NCI-H1417 treated with DMSO at 0.1 percent for 48 hours (cell line): ENCODE measurements at places on chromosomes 7 and 10.

DNA sequence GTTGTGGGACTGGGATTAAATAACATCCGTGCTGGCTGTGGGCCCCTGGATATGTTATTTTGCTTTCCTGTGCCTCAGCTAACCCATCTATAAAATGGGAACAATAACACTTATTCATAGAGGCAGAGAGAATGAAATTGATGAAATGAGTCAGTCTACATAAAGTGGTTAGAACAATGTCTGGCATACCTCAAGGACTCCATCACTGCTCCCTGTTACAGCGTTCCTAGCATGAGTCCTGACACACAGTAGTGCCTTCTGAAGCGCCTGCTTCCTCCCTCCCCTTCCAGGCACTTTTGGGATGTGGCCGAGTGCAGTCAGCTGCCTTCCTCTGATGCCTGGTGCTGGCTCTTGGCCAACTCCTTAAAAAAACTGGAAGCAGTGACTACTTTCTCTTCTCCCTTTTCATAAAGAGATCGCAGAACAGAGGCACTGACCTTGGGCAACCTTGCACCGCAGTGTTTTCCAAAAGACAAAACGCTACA is 108.4 kb upstream of the ZMIZ1 start:
- DNase-seq = no peak

GRCh38 chr10:60423920-60424319 is 34.2 kb upstream of the ANK3 start:
- DNase-seq = no peak

DNA sequence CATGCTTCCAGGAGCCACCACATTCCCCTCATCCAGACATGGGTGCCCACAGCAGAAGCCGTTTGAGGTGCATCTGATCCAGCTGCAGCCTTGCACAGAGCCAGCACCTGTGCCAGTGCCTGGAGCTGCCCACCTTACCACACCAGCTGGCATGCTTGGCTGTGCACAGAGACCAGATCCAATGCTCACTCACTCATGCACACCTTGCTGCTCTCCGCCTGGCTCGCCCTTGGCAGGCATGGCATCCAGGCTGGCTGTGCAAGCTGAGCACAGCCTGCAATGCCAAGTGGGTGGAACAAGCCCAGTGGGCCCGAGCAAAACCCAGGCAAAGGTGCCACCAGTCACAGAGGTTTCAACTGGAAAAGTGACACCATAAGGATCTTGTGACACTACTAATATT is 66.9 kb upstream of the SEMA3A start:
- no peak for DNase-seq

GRCh38 chr7:80218723-80219122 is 84.1 kb downstream of the GNAI1 start:
- no peak for DNase-seq

GRCh38 chr10:77458986-77459590 is 178.5 kb downstream of the KCNMA1 start:
- DNase-seq = no peak

DNA sequence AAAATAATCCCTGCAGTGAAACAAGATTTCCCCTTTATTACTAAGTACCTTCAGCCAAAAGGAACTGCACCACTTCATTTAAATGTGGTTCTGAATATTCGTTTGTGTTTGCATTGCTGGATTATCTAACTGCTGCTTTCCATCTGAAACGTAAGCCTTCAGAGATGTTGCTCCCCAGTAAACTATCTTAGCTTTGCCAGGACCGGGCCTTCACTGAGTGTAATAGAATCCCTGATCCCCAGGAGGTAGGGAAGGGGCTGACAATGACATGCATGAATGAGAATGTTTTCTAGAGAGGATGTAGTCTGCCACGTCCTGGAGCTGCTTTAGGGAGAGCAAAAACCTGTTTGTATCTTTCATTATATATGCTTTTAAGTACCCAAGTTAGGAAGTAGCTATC is 19.5 kb upstream of the INSYN2A start:
- DNase-seq = no peak

GRCh38 chr10:103921750-103922195 is 3.8 kb upstream of the STN1 start:
- no peak for DNase-seq

DNA sequence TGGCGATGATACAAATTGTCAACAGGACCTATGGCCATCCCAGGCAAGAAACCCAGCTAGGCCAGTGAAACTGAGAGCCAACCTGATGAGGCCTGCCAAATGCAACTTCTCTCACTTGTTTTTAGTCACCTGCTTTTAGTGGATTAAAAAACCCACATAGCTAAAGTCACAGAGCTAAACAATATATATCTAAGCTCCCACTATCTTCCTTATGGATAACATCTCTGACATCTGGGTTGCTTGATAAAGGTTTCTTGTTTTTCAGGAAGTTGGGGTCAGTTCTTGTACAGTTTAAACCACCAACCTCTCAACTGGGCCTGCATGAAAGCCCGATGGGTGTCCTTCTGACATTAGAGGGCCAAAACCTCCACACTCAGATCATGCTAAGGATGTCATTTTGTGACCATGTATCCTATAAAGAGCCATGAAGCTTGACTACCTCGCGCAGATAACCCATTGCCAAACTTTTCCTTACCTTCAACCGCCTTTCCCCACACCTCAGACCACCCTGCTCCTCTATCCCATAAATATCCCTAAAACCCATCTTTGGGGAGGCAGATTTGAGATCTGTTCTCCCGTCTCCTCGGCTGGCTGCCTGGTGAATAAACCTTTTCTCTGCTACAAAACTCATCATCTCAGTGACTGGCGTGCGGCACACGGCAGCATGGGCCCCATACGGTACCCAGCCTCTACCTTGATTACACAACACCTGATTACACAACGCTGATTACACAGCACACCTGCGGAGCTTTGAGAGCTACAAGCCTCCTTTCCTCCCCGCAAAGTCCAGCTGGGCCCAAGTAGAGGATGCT is 797 bp upstream of the STMP1 start:
- DNase-seq = peak; percentile 78

GRCh38 chr7:133479456-133480065 is 226.7 kb downstream of the EXOC4 start:
- DNase-seq = no peak

GRCh38 chr7:155212301-155213015 is 85.2 kb upstream of the INSIG1 start:
- no peak for DNase-seq

GRCh38 chr10:8211631-8212030 is 157.1 kb downstream of the GATA3 start:
- no peak for DNase-seq

DNA sequence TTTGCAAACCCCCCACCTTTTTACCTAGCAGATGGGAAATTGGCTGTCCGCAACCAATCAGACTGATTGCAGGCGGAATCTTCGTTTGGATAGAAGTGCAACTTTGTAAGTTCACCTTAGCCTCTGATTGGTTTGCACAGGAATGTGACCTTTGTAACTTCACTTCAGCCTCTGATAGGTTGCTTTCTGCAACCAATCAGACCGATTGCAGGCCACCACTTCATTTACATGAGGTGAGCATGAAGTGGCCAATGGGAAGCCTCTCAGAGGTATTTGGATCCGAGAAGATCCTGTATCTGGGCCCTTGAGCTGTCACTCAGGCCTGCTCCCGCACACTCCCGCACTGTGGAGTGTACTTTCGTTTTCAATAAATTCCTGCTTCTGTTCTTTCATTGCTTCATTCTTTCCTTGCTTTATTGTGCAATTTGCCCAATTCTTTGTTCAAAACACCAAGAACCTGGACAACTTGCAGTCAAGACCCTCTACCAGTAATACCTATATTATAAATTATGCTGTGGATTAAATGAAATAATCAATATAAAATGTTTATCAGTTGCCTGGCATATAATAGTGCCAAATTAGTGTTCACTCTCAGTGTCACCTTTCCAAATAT is 491.4 kb downstream of the PLXNA4 start:
- no peak for DNase-seq

DNA sequence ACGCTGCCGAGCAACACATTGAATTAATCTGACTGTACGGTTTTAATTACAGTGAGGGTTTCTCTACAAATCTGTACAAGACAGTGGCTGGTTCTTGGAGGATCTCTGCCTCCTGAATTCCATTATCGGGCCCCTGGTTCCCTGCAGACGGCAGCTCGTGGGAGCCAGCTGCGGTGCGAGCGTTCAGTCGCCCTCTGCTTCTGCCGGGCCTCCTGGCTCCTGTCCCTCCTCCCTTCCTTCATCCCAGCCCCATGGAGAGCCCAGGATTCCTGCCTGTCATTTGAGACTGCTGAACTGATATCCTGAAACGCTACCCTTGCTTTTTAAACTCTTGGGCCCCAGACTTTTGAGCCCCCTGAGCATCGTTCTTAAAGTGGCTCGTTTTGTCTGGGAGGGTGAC is 6.6 kb upstream of the DLX6 start:
- no peak for DNase-seq

DNA sequence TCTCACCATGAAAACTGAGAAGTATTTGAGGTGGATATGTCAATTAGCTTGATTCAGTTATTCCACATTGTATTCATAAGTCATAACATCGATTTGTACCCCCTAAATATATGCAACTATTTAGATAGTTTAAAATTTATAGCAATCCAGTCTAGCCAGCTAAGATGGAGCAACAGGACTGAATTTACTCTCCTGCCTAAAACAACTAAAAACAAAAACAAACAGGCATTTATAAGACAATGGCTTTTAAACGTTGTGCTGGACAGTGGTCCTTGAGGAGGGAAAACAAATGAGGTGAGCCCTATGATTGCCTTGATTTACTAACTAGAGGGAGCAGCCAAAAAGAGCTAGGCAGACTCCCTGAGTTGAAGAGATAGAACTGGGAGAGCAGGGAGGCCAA is 814 bp upstream of the GPAM start:
- no peak for DNase-seq

DNA sequence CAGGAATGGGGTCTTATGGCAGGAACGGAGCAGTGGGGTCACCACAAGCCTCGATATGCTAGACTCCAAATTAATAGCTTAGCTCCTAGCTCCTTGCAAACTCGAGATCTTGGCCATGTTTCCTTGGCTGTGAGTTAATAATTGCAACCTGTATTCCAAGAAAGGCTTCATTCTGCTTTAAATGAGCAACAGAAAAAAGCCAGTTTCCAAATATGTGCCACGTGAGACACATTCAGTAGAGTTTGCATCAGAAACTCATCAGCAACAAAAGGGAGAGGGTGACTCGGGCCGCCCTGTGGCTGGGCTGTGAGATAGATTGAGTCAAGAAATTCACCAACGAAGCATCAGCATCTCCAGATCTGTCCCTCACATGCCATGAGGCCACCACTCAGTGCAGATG is 112.0 kb downstream of the NPTX2 start:
- no peak for DNase-seq

DNA sequence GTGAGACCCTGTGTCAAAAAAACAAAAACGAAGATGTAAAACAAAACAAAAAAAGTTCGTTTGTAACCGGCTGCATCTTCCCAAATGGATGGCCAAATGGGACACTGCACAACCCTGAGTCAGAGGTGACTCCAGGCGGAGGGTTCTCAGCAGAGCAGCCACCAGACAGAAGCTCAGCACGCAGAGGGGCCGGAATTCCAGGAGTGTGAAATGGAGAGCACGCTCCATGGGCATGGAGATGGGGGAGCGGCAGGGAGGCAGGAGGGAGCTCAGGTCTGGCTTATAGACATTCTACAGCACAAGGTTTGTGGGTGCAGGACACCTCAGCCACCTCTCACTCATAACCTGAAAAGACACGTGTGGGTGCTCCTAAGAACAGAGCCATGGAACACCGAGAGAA is 227.0 kb downstream of the MAD1L1 start:
- DNase-seq = no peak

- no peak for DNase-seq
Observed at GRCh38 chr10:49289480-49289879, 9.5 kb upstream of the C10orf71 start.

- DNase-seq = no peak
Observed at GRCh38 chr7:35908331-35909216, 107.7 kb downstream of the SEPTIN7 start.

DNA sequence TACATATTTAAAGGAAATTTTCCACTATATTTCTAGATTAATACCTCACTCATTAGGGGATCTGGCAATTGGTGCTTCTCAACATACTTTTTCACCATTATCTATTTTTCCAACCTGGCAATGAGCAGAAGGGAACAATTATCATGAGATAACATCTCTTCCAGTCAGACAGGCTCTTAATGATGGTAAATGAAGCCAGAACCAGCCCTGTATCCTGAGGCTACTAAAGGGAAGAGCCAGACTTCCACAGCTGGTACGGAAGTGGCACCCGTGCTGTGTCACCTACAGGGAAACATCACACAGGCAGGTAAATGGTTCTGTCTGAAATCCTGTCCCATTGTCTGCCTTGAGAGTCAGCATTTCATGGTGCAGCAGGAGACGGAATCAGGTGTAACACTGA is 75.9 kb downstream of the ELMO1 start:
- no peak for DNase-seq

DNA sequence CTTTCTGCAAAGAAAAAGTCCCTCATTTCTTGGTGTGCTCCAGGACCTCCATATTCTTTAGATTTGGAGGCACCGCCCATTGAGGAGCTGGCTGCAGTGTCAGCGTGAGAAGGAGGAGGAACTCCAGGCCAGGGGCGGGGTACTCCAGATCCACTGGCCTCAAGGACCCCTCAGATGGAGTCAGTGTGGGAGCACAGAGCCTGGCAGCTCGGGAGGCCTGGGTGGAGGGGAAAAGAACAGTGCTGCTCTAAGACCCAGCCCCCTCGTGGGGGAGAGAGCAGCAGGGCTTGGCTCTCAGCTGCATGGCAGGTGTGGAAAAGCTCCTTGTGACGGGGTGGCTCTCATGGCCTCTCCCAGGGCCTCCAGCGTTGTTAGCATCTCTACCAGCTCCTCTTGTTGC is 70.5 kb downstream of the ITGB1 start:
- DNase-seq = no peak

- DNase-seq = no peak
Observed at GRCh38 chr7:48537561-48537960, 366.3 kb downstream of the ABCA13 start.

DNA sequence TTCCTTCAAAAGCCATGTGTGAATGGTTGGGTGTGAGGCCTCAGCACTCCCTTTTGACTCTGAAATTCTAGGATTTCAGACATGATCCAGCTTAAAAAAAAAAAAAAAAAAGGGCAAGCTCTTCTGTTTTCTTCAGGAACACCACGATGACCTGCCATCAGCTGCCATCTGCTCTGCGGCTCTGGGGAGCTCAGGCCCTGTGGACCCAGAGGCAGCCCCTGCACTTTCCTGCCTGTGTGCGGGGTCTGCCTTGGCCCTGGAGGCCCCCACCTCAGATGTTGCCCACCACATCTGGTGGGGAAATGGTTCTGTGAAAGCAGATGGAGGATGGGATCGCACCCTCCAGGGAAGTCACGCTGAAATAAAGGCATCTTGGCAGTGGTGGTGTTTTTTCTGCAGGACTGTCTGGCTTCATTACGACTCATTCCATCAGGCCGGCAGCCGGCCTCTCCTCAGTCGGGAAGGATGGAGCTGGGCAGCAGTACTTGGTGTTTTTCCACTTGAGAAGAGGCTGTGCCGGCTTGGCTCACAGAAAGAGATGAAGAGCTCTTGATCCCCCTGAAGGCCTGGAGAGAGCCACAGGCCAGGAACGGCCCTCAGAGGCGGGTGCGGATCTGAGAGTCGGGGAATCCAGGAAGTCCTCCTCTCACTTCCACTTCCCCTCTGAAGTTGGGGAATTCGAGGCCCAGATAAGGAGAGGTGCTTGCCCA is 66.1 kb upstream of the AQP1 start:
- no peak for DNase-seq
